A549 treated with CORT108297 at 1 μM for 4 hours (cell line): ENCODE measurements at places on chromosomes 4 and X. TPM values are rescaled to one million over a fixed set of nuclear protein-coding genes. Genes with fewer than 3 reads are reported as not detected.

Gene RAB33A
- 0.10 to 0.31 TPM (median 0.20 TPM) in 5 replicates for total RNA-seq

Gene IL1RAPL1
- 0.04 TPM in 1 of 5 replicates, not detected in the others for total RNA-seq

Gene NPNT
- 0.22 to 0.37 TPM (median 0.32 TPM) in 5 replicates for total RNA-seq

Gene IRAK1
- 198 to 223 TPM (median 223 TPM) in 5 replicates for total RNA-seq

Gene SH3TC1
- total RNA-seq, result 8.7 to 12.9 TPM (median 11.6 TPM) in 5 replicates

Gene CTAG1B
- not detected in 5 replicates for total RNA-seq

Gene PDZD11
- total RNA-seq, result 84.8 to 112 TPM (median 89.1 TPM) in 5 replicates

Gene ZBED1
- total RNA-seq, result 30.2 to 32.7 TPM (median 30.3 TPM) in 5 replicates

Gene SMARCA5
- 20.7 to 27.1 TPM (median 21.0 TPM) in 5 replicates for total RNA-seq

Gene SPOCK3
- total RNA-seq, result 0.13 to 0.25 TPM (median 0.16 TPM) in 5 replicates

Gene ABLIM2
- total RNA-seq, result 1.1 to 1.9 TPM (median 1.5 TPM) in 5 replicates

Gene TLR6
- 3.1 to 4.4 TPM (median 3.7 TPM) in 5 replicates for total RNA-seq

Gene GPR173
- not detected in 5 replicates for total RNA-seq

Gene PRPS2
- 36.2 to 45.9 TPM (median 43.3 TPM) in 5 replicates for total RNA-seq

Gene RNF175
- total RNA-seq, result not detected in 5 replicates

Gene MTTP
- not detected in 5 replicates for total RNA-seq

Gene RHOXF2
- total RNA-seq, result not detected in 5 replicates

Gene PDLIM3
- total RNA-seq, result 0.12 to 0.14 TPM (median 0.13 TPM) in 4 of 5 replicates, not detected in the other

Gene SSX4B
- total RNA-seq, result not detected in 5 replicates

Gene FAM9C
- not detected in 5 replicates for total RNA-seq

Gene BMP3
- not detected in 5 replicates for total RNA-seq

Gene EMCN
- total RNA-seq, result not detected in 5 replicates

Gene CPLX1
- total RNA-seq, result 0.38 to 0.86 TPM (median 0.60 TPM) in 5 replicates

Gene CT83
- not detected in 5 replicates for total RNA-seq

Gene SPIN4
- total RNA-seq, result 3.5 to 5.8 TPM (median 5.5 TPM) in 5 replicates

Gene HDX
- 1.9 to 2.9 TPM (median 2.2 TPM) in 5 replicates for total RNA-seq

Gene PABPC1L2B
- total RNA-seq, result not detected in 5 replicates

Gene PPP2R2C
- total RNA-seq, result 32.1 to 41.3 TPM (median 38.7 TPM) in 5 replicates

Gene SPATA4
- total RNA-seq, result 0.17 to 0.31 TPM (median 0.26 TPM) in 4 of 5 replicates, not detected in the other

Gene IQCM
- total RNA-seq, result not detected in 5 replicates

Gene ACOX3
- total RNA-seq, result 7.6 to 10.2 TPM (median 9.4 TPM) in 5 replicates

Gene KDM6A
- 12.0 to 14.3 TPM (median 13.0 TPM) in 5 replicates for total RNA-seq

Gene TMPRSS11A
- total RNA-seq, result not detected in 5 replicates

Gene NWD2
- total RNA-seq, result not detected in 5 replicates

Gene RP2
- 8.7 to 14.6 TPM (median 10.4 TPM) in 5 replicates for total RNA-seq

Gene RAPGEF2
- 10.4 to 14.5 TPM (median 12.9 TPM) in 5 replicates for total RNA-seq

Gene PASD1
- not detected in 5 replicates for total RNA-seq

Gene CXCL1
- total RNA-seq, result 9.1 to 35.8 TPM (median 16.9 TPM) in 5 replicates

Gene ARHGAP4
- 1.1 to 2.4 TPM (median 1.7 TPM) in 5 replicates for total RNA-seq

Gene FGD1
- 6.4 to 8.0 TPM (median 7.1 TPM) in 5 replicates for total RNA-seq

Gene HGFAC
- total RNA-seq, result 0.08 to 0.28 TPM (median 0.18 TPM) in 5 replicates

Gene SPANXB1
- 2.0 to 3.0 TPM (median 3.0 TPM) in 5 replicates for total RNA-seq

Gene DRP2
- 0.09 to 0.28 TPM (median 0.23 TPM) in 5 replicates for total RNA-seq

Gene GIMD1
- total RNA-seq, result not detected in 5 replicates

Gene EXOC1L
- not detected in 5 replicates for total RNA-seq

Gene MND1
- total RNA-seq, result 11.9 to 18.1 TPM (median 13.1 TPM) in 5 replicates

Gene AP1AR
- 10.7 to 14.3 TPM (median 12.9 TPM) in 5 replicates for total RNA-seq

Gene PITX2
- 0.97 to 1.2 TPM (median 1.1 TPM) in 5 replicates for total RNA-seq

Gene SMR3B
- not detected in 5 replicates for total RNA-seq

Gene TMEM154
- total RNA-seq, result 0.07 to 0.17 TPM (median 0.12 TPM) in 5 replicates

Gene LUZP4
- total RNA-seq, result not detected in 5 replicates

Gene TCEAL5
- not detected in 5 replicates for total RNA-seq

Gene CT45A10
- 0.13 to 0.38 TPM (median 0.32 TPM) in 4 of 5 replicates, not detected in the other for total RNA-seq
